ENCODE measurements at places on chromosomes 16 and 17. TPM values are rescaled to one million over a fixed set of nuclear protein-coding genes. Genes with fewer than 3 reads are reported as not detected.

GRCh38 chr17:32575852-32576251, 89.1 kb downstream of the CDK5R1 start:
- DNase-seq, result no peak

The ZNF23 gene
- 6.2 TPM for total RNA-seq

The ITGAX gene
- total RNA-seq, result 1.1 TPM

DNA sequence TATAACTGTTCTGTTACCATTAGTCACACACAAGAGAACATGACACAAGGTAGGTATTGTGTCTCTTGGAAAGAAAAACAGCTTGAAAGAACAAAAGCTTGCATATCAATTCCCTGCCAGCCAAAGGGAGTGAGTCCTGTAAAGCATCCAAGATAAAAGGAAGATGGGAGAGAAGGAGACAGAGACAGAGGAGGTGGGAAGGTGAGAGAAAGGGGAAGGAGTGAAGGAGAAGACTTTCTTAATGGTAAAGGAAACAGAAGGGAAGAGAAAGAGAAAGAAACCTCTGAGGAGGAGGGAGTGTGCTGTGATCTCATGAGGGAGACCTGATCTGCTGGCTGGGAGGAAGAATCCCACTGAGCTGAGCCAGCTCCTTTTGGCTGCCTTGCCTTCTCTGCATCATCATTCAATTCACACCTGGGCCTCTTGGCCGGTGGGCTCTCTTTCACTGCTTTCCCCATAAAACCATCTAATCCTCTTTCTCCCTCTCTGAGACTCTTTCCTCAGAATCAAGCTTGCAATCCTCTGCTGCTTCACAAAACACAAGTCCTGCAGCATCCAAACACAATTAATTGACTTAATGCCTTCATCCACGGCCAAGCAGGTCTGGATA, 271.6 kb downstream of the ABCC12 start:
- DNase-seq, result no peak
